Bone marrow (tissue), 2 donors: ENCODE measurements at places on chromosomes 2 and 18.

DNA sequence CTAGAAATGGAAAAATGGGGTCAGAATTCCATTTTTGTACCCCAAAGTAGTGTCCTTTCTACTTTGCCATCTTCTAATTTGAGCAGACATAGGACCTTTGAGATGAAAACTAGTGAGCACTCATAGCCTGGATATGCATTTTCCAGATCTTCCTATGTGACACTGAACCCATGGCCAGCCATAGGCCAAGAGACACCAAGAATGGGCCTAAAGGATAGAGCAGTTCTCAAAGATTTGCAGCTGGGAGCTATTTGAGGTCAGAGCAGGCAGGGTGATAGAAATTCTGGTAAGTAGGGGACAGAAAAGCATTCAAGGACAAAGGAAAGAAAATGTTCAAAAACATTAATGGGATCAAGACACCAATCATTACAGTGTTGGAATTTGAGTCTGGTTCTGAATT, 332.8 kb downstream of the MYCN start:
- no peak for DNase-seq

- DNase-seq, result no peak
Observed at GRCh38 chr2:163919717-163920116, 183.9 kb upstream of the FIGN start.

DNA sequence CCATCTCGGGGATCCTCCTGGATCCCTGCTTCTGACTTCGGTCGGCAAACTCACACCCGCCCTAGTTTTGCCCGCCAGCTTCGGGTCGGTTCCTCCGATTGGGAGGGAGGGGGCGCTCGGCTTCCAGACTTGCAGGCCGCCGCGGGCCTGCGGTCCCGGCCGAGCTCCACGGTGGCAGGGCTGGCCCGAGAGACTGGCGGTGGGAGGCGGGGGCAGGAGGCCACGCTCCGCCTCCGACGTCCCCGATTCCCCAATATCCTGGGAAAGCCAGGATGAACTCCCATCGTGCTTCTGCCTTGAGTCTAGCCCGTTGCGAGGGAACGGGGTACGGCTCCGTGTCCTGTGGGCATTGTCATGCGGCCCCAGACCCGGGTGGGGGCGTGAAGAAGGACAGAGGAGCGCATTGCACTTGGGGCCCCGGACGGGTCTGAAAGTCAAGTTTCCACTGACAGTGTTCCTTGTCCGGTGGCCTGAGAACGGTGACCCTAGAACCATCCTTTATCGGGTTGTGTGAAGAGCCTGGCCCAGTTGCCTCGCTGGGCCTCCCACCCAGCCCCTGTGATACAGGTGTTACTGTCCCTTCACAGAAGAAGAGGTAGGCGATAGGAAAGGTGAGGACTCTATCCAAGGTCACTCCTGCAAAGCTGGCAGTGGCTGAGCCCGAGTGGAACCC, 2.4 kb upstream of the INHBB start:
- peak; percentile 39 for DNase-seq

- DNase-seq, result no peak
Observed at GRCh38 chr2:198494931-198495330, 690.5 kb downstream of the PLCL1 start.

DNA sequence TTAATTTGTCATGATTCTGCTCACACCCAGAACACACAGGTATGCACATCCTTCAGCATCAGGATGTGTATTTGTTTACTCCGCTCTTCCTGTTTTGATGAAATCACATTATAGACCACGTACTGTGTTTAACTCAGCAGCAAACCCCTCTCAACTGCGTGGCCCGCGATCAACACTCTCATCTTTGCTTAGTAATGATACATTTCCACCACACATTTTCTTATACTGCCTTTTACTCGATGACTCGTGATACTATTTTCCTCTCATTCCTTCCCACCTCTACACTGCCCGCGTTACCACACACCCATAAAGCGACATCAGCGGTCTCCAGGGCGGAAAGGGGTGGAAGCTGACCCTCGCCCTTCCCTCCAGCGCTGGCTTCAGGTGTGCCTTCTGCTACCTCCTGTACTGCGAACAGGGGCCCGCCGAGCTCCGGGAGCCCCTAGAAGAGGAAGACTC, 1.3 kb downstream of the NETO1 start:
- DNase-seq, result no peak

DNA sequence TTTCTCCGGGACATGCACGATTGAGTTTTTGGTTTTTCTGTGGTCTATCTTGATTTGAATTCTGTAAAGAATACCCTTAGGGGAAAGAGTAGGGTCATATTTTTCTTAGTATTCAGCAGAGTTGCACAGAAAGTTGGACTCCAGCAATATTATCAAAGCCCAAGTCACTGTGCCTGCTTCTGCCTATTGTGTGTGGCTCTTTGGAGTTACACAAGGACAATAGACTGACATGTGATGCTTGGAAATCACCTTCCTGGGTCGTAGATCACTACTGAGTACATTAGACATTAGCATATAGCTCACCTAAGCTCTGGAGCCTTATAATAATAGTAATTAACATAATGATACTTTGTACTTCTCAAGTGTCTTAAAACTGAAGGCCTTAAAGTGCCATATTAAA, 238.8 kb upstream of the FOSL2 start:
- DNase-seq, result no peak
